Left lung (tissue), 14 donors: ENCODE measurements at places on chromosomes 7 and 10. TPM values are rescaled to one million over a fixed set of nuclear protein-coding genes. Genes with fewer than 3 reads are reported as not detected.
A peak's percentile ranks its signal among the peaks of the same experiment; 100 is the strongest.

GRCh38 chr10:50407076-50407801 is 155.9 kb upstream of the ASAH2 start:
- H3K27me3 ChIP-seq = no peaks in the 10 kb centered on the region
- H3K4me3 ChIP-seq = no peak overlapping the region
- H3K4me1 ChIP-seq = peaks cover 41% of the 10 kb centered on the region
- no peak overlapping the region for H3K27ac ChIP-seq
- no peaks in the 10 kb centered on the region for H3K36me3 ChIP-seq

ZNF777 gene
- 9.3 TPM for total RNA-seq

GRCh38 chr7:33040803-33041516 is 21.6 kb downstream of the NT5C3A start:
- peak overlapping the region; percentile 46 for H3K4me3 ChIP-seq
- no peaks in the 10 kb centered on the region for H3K27me3 ChIP-seq
- H3K36me3 ChIP-seq = no peaks in the 10 kb centered on the region
- H3K27ac ChIP-seq = peak overlapping the region; percentile 82
- peaks cover 9% of the 10 kb centered on the region for H3K4me1 ChIP-seq

- no peaks in the 10 kb centered on the region for H3K27me3 ChIP-seq
- no peak for DNase-seq
- H3K4me1 ChIP-seq = peaks cover 40% of the 10 kb centered on the region
- H3K4me3 ChIP-seq = peak overlapping the region; percentile 87
Measured at GRCh38 chr10:43408331-43408709, 666 bp downstream of the HNRNPF start.

GATA3 gene
- 2.5 TPM for total RNA-seq

ADAP1 gene
- total RNA-seq = 35.1 TPM

DNA sequence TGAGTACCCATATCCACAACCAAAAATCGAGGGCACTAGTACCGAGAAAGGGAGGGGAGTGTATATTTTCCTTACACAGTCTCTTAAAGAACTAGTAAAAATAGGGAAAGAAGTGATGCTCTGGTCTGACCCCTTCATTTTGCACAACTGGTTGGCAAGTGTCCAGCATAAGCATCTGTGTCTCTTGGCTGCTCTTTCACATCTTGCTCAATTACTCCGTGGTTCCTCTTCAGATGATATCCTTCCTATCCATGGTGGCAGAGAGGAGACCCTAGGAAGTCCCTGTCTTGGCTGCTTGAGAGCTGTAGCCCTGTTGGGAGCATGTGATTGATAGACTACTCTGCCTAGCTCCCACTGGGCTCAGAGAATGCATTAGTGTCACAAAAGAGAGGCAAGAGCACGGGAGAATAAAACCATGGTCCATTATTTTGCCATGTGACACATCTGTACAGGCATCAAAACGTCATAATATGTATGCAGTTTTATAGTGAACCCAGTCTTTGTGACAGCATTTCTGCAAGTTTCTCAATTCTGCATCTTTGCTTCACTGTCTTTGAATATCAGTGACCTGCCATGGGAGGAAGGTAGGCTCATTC is 111.8 kb upstream of the ANKRD1 start:
- no peaks in the 10 kb centered on the region for H3K36me3 ChIP-seq
- peak; percentile 60 for DNase-seq
- no peak overlapping the region for H3K4me3 ChIP-seq
- H3K27ac ChIP-seq = no peak overlapping the region
- no peaks in the 10 kb centered on the region for H3K4me1 ChIP-seq

DNA sequence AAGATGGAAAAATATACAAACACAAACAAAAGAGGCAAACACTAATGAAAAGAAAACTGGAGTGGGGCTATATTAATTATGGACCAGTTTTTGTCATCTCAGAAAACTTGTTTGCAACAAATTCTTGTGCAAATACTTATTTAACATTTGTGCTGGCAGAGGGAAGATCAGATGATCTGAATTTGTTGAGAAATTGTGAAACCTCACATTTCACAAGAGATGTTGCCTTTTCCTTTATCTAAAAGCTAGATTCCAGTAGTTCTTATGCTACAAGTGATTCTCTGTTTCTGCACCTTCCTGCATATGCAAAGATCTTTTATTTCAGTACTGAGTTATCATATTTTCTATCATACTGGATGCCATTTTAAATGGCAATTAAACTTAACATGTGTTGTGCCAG is 320.7 kb downstream of the SUGCT start:
- no peaks in the 10 kb centered on the region for H3K36me3 ChIP-seq
- no peak overlapping the region for H3K4me3 ChIP-seq
- no peak overlapping the region for H3K27ac ChIP-seq
- DNase-seq = no peak
- H3K27me3 ChIP-seq = no peaks in the 10 kb centered on the region
- H3K4me1 ChIP-seq = no peaks in the 10 kb centered on the region

GRCh38 chr7:117048114-117048866 is 95.0 kb downstream of the ST7 start:
- H3K36me3 ChIP-seq = no peaks in the 10 kb centered on the region
- no peak overlapping the region for H3K27ac ChIP-seq
- H3K4me1 ChIP-seq = peaks cover 5% of the 10 kb centered on the region
- H3K4me3 ChIP-seq = no peak overlapping the region
